ENCODE measurements at places on chromosomes 5 and 9.

DNA sequence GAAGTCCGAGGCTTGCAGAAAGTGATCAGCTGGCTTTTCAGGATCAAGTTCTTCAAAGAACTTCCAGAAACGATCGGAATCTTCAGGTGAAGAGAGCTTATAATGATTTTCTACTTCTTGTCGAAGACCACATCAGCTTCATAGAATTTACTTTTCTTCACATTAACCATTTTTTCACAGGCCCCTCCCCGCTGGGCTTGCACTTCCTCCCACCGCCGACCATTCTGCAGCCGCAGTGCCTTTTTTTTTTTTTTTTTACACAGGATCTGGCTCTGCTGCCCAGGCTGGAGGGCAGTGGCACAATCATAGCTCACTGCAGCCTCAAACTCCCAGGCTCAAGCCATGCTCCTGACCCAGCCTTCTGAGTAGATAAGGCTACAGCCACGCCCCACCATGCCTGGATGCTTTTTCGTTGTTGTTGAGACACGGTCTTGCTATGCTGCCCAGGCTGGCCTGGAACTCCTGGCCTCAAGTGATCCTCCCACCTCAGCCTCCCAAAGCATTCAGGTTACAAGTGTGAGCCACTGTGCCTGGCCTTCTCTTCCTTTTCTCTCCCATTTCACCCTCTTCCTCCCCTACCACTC is 15.3 kb upstream of the RNF130 start:
- no peak for DNase-seq

GRCh38 chr5:132528866-132529634 is 14.3 kb downstream of the IL5 start:
- DNase-seq, result no peak

DNA sequence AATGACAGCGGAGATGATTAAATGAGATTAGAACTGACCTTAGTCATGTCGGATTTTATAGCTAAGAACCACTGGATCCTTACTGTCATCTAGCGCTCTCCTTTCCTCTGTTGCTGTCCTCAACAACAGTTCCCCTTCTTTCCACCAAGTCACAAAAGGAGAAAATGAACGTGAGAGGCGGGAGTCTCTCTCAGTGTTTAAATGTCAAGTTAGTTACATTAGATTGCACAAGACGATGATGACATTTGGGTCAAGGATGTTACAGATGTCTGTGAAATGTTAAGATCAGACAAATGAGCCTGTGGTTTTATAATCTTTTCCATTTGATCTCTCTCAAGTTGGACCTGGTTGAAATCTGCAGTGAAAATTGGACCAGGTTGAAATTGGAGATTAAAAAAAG is 53.5 kb downstream of the FBXO38 start:
- DNase-seq, result no peak

- no peak for DNase-seq
Measured at GRCh38 chr9:93119703-93119952, 14.4 kb downstream of the NINJ1 start.

DNA sequence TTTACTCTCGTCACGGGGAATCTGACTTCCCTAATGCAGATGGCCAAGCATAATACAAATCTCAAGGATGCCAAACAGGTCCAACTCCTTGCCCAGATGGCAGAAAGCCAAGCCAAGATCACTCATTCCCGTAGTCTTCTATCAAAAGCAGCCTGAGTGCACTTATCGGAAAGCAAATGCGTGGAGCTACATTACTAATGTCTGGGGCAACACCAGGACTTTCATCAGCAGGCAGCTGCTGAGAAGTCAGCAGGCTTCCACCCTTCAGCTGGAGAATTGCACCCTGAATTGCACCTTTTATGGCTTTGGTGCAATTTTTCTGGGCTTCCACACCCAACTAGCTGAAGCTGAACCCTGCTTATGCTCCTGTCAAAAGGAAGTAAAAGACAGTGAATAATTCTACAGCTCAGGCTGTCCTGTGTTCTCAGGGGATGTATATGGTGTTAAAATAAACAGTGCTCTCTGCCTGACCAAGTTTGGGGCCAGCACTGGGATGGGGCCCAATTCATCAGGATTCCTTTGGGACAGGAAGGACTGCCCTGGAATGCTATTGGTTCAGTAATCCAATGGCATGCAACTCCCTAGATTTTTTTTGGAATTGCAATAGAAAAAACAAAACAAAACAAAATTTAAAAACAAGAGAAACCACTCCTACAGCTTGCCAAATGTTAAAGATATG is 92.6 kb downstream of the DPYSL3 start:
- DNase-seq, result no peak

DNA sequence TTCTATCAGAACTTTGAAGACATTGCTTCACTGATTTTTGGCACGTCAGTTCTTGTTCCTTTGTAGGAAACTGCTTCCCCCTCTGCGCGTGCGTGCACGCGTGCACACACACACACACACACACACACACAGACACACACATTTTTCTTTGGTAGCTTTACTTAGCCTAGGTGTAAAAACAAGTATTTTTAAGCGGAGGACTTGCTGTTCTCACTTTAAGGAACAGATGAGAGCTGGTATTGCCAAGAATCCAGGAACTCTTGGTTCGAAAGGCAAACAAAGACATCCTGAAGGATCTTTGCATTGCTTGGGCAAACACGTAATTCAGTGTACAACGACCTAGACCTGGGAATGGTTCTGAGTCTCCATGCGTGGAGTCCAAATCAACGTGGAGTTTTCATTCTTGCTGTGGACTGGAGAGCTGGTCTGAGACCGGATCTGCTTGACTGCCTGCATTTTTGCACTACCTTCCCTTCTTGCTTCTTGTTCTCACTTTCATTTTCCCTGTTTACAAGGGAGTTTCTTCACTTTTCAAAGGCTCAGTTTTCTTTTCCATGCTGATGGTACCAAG is 8.2 kb downstream of the TMEM268 start:
- DNase-seq, result no peak

DNA sequence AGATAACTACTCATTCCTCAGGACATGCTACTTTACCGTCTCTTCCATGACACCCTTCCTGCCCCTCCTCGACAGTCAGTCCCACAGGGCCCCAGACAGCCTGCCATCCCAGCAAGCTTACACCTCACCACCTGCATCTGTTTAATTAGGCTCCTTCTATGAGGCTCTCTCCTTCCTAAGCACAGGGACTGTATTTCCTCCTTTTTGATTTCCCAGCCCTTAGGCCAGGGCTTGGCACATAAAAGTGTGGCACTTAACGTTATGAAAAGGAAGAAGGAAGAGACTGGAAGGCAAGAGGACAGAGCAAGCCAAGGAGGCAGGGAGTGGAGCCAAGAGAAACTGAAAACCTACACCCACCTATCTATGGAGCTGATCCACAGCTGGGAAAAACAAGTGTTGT is 146.8 kb downstream of the SIL1 start:
- DNase-seq, result no peak

GRCh38 chr5:80076131-80077050 is 41.2 kb downstream of the THBS4 start:
- no peak for DNase-seq

- no peak for DNase-seq
Measured at GRCh38 chr5:56813302-56813701, 2.0 kb upstream of the MAP3K1 start.

All from activated naive CD4-positive, alpha-beta T cell (primary cell).